ENCODE measurements at places on chromosomes 2 and 18. TPM values are rescaled to one million over a fixed set of nuclear protein-coding genes. Genes with fewer than 3 reads are reported as not detected.

Gene RGPD8
- polyA plus RNA-seq, result 0.84 TPM

GRCh38 chr18:61975526-61976326 lies 82.9 kb upstream of the RNF152 start:
- no peak for DNase-seq

DNA sequence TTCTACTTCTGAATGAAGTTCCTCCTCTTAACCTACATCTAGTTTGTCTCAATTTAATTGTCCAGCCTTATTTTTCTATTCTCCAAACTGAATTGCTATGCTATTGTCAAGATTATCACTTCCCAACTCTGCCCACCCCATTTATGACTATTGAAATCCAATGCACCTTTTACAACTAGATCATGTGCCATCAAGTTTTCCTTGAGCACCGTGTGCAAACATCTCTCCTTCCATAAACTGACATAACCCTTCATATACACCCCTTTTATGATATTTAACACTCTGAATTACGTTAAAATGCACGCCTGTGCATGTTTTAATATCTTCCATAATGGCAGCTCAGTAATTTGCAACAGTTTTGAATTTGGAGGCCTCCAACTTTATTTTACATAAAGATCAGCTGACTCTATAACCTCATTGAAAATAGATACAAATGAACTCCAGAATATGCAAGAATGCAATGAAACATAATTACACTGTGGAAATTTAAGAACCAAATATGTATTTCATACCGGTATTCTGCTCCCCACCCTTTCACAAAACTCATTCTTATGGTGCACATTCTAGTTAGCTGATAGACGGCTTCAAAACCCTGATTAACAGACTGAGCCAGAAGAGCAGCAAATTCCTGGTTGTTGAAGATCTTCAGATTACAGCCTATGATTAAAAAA lies 85.5 kb downstream of the SMAD2 start:
- DNase-seq, result no peak

Gene MPP4
- not detected for polyA plus RNA-seq

Gene TNFAIP6
- 5.1 TPM for polyA plus RNA-seq

Measured in heart right ventricle (tissue), 16 donors.